ENCODE measurements at places on chromosomes 7 and 10.

DNA sequence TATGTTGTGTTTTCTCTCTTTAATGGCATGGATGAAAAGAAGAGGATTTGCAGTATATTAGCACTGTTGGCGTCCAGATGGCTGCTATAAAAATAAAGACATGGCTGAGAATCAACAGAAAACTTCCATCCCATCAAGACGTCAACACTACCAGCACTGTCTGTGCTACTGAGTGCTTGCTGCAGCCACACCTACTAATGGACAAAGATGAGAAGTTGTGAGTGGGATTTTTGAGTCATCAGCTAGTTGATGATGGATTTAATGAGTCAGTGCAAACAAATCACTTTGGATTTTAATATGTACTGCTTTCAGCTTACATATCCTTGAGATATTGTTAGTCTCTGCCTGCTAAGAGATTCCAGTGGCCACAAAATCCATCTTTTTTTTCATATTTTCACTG lies 631.0 kb upstream of the ANKRD30A start:
- no peak for DNase-seq

- DNase-seq: no peak
Measured at GRCh38 chr10:98613446-98613845, 166.7 kb upstream of the HPS1 start.

DNA sequence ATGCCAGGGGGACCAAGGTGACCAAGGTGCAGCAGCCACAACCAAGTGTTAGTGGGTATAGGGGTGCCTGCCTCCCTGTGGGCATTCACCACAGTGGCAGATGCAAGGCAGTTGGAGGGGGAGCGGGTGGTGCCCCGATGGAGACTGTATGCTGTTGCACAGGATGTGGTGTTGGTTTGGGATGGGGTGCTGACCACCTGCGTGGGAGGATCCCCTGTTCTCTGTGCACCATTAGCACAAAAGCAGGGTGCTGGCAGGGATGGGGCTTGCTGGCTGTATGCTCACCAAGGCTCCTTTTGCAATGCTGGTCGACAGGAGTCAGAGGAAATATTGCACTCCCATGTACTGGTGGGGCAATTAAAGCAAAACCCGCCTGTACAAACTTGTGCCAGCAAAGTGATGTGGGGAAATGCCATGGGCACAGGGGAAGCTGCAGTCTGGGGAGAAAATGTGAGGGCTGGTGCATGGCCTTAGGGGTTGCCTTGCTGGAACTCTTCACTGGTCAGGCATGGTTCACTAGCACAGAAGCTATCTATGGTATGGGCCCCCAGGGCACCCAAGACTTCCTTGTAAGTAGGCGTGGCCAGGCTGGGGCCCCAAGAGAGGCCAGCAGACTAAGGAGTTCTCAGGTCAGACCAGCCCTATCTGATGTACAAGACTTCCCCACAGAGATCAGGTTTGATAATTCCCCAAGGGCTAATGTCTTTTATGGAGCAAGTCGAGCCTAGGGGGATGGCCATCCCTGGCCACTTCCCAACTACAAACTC lies 51.9 kb upstream of the GNAT3 start:
- no peak for DNase-seq

DNA sequence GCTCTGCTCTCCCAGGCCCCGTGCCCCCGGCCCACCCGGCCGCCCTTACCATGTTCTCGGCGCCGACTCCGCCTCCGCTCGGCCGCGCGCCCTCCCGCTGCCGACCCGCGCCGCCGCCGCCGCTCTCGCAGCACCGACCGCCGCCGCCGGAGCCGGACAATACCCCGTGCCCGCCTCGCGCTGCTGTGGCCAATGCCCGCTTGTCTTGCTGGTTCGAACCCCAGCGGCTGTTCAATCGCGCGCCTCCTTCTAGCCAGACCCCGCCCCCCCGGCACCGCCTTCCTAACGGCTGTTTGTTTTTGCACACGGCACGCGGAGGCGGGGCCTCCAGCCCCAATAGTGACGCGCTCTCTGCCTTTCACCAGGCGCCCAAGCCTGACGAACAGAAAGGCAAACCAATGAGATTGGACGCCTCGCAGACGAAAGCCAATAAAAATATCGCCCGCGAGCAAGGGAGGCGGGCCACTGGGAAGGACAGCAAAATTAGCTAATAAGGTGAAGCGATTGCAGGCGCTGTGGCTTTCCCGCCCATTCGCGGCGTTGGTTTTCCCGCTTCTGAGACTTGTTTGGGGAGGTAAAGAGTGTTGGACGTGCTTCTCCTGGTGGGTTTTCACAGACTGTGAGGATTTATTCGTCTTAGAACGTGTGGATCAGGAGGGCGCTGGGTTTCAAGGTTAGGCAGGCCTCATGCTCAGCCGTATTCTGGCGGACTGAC lies at the start of gene H2AZ2:
Gene H2AZ2, minus strand, starts transcription at position 168 of the 715 bp plus-strand sequence. Its CDS starts 116 bp downstream, at position 52.
- DNase-seq: peak; percentile 99

GRCh38 chr10:90890347-90890746 lies 18.6 kb downstream of the RPP30 start:
- DNase-seq: no peak

GRCh38 chr10:69340695-69341094 lies 62.4 kb downstream of the HK1 start:
- DNase-seq: no peak

DNA sequence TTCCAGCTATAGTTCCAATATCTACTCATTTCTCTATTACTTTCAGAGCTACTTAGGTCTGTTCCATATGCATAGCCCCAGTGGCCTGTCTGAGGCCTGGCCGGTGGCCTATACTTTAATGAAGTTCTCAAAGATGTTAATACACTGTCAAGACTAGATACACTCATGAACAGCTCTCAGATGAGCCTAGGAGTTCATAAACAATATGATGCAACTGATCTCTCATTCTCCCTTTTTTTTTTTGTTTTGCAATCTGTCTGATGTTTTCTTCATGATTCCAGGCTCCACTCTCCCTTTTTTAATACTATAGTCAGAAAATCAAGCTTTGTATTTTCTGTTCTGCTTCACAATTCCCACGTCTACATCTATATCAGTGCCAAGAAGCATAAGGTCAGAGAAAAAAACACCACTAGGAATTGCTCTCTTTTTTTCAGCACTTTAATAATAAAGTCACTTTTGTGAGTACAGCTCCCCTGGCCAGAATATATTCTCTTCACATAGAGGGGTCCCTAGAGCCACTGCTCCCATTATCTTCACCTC lies 321.0 kb downstream of the C7orf25 start:
- no peak for DNase-seq

- DNase-seq: no peak
Measured at GRCh38 chr7:22576612-22577469, 76.9 kb upstream of the STEAP1B start.

Measured in naive thymus-derived CD8-positive, alpha-beta T cell (primary cell).